T-helper 2 cell treated with Interferon-gamma antibody and Interleukin-4, amounts not matched to agents 5 μg/mL and 100 μg/mL, for 36 hours (primary cell): ENCODE measurements at places on chromosomes 16 and 17.

DNA sequence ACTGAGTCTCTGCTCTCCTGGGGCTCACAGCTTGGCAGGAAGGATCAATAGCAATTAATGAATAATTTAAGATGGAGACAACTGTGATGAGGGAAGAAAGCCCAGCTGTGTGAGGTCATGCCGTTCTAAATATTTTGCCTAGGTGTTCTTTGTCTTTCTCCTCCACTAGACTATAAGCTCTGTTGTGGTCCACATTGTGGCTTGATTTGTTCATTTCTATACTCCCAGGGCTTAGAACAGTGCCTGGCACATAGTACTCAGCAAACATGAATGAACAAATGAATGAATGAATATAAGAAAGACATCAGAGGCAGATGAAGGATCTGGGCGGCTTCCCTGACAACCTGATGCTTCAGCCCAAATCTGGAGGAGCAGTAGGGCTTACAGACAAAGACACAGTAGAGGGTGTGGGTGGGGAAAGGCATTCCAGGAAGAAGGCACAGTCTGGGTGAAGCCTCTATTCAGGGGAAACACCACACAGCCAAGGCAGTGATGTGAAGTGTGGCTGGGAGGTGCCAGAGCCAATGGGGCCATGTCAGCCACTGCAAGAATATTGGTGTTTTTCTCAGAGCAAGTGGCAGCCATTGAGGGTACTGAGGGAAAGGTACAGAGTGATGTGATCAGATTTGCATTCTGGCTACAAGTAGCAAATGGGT is 8.3 kb downstream of the CDH13 start:
- DNase-seq: no peak

DNA sequence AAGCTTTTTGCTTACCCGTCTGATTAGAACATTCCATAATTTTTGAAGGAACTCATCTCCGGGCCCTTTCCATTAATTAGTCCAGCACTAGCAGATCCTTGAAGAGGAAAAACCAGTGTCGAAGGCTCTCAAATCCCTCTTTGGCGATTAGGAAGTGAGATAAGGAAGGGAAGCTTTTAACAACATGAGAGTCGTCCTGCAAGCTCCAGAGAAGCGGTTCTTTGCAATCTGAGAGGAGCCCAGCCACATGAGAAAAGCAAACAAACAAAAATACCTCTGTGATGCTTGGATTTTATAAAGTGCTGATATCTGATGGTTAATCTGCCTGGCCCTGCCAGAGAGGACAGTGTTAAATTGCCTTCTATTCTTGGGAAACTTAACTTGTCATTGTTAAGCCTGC is 339.8 kb upstream of the SALL1 start:
- no peak for DNase-seq

GRCh38 chr16:75913958-75914357 is 187.7 kb upstream of the CPHXL start:
- DNase-seq: no peak

GRCh38 chr16:86240716-86241363 is 269.5 kb upstream of the FOXF1 start:
- DNase-seq: no peak

DNA sequence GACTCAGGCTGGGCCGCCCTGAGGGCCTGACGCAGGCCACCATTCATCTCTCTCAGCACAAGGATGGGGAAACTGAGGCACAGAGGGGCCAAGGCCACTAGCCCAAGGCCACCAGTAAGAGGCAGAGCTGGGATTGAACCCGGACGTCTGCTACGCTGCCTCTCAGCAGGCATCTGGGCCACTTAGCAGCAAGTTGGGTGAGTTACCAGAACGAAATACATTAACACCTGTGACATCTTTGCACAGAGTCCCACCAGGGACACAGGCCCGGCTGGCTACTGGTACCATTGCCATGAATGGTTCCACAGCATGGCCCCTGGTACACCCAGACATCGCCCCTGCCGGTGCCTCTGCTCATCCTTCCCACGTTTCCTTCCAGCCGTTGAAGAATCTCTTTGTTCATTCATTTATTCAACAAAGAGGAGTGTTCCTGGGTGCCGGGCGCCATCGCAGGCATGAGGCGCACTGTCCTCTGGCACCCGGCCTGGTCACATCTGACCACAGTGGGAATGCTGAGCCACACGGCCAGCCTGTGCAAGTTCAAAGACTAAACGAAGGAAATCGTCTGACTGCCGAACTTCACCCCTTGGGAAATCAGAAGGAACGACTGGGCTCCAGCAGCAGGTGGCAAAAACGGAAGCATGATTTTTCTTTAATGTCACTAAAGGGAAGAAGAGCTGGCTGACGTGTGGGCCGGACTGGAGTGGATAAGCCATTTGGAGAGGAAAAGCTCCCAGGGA is 7.4 kb upstream of the ZNF469 start:
- DNase-seq: no peak

DNA sequence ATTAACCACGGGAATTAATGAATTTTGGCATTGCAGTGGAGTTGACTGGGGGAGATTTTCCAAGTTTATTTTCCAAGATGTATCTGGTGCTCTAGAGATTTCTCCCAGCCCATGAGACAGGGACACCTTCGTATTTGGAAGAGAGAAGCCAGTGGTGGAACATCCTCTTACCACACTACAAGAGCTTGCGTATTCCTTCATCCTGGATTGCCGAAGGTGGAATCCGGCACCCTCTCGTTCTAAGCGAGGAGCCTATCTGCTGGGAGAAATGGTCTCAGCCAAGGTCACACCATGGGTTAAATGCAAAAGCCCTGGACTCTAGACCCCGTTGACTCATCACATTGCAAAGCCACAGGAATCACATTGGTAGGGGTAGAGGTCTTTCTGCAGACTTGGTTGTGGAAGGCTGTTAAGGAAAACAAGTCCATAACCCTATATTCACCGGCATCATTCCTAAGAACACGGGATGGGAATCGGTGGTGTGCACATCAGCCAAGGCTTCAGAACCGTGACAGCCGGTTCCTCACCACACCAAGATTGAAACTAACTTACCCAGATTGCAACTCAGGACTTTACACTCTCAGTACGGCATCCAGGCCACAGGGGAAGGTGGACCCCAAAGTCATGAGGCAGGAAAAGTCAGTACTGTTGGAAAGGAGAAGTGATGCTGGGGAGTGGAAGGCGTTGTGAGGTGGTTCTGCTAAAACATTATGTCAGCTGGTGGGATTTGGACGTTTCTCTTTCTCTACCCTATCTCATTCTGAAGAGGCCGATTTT is 259.8 kb downstream of the CPPED1 start:
- DNase-seq: no peak

- DNase-seq: no peak
Observed at GRCh38 chr17:77379832-77380231, 239.1 kb downstream of the SEC14L1 start.

GRCh38 chr16:68539711-68540239 is 684 bp downstream of the ZFP90 start:
- DNase-seq: no peak

DNA sequence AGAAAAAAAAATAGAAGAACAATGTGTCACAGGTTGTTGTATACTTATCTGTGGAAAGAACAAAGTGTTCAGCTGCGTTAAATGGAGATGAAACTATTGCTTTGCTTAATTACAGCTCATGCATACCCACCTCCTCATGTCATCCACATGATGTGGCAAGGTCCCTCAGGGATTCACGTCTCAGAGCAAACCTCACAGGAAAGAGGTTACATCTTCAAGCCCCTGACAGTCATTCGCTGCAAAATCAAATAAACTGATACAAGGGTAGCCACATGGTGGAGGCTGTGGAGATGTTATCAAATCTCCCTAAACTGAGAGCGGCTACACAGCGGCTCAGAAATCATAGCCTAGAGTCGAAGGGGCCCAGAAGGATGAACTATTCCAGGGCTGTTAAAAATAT is 21.1 kb downstream of the GINS3 start:
- DNase-seq: no peak

DNA sequence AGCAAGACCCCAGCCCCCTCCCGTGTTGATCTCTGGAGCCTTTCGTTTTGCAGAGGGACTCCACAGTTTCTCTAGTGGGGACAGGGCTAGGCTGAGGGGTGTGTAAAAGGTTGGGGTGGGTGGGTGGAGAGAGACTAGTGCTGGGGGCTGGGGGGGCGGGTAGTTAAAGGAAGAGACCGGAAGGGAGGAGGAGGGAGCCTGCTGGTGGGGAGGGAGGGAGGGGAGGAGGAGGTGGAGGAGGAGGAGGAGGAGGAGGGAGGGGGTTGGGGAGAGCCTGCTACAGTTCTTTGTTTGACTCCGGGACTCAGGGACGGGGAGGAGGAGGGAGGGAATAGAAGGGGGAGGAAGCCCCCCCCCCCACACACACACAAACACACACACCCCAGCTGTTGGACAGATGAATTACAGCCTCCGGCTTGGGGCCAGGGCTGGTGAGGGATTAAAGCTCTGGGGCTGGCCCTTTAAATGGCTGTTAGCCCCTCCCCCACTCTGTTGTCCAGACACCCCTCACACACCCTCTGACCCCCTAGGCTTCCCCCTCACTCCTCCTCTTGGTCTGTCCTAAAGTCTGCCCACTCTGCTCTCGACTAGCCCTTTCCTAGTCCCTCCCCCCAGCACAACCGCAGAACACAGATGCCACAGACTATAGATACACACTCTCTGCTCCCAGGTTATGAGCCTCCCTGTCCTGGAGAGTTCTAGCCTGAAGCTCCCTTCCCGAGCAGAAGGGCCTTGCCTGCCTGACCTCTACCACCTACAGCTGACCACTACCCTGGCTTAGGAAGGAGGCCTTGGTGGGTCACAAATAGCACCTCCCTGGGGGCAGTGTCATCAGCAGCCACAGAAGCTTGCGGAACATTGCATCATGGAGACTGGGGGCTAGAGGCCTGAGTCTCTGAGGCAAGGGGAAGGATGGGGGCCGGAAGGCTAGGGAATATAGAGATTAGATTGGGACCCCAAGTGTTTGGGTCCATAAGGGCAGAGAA is 4.4 kb downstream of the KDM6B start:
- no peak for DNase-seq

DNA sequence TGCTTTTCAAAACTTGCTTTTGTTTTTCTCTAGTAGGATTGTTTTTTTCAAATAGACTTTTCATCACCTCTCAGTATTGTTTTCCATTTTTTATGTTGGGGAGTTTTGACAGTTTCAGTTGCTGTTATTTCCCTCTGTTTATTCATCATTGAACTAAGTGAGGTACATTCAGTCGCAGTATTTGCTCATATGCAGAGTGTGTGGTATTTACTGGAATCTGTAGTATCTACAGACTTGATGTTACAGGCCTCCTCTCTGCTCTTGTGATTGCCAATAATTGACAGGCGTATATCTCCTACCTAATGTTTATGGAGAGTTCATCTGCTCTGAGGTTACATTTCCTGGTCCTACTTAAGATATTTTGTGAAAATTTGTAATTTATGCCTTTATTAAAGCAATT is 49.6 kb downstream of the COX10 start:
- peak; percentile 26 for DNase-seq

DNA sequence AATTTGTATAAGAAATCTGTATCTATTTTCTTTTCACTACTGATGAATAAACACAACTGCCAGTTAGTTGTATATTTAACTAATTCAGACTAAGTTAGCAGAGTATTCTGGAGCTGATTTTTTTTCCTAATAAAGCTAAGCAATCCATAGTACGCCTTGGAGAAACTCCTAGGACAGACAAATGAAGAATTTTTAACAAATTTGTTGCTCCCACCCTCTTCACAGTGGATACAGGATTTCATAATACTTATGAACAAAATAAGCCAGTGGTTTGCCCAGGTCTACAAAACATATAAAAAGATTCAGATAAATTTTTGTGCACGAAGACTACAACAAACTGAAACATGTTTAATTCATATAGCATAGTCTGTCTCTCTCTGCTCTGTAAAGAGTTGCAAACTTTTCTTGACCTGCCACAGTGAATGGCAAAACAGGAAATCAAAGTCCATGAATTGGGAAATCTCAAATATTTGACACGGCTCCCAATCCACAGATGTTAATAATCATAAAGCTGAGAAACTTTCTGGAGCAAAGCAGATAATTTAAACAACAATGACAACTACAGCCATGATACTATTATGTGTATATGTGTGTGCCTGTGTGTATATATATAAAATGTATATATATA is 594 bp upstream of the ABCA6 start:
- no peak for DNase-seq

GRCh38 chr17:313911-314613 is 38.5 kb downstream of the RPH3AL start:
- no peak for DNase-seq

DNA sequence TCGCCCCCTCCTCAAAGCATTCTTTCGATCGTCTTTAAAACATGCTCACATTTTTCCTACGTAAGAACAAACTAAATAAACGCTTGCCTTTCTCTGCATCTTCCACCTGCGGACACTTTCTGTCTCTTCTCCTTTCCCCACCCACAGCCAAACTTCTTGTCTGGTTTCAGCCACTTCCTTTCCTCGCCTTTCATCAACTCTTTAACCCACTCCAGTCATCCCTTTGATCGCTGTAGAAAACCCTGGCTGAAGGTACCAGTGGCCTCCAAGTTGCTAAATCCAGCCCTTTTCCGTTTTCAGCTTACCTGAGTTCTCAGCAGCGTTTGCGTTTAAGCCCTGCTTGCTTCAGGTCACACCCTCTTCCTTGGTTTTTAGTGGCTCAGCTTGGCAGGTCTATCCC is 483 bp downstream of the RPA1 start:
- DNase-seq: peak; percentile 18

DNA sequence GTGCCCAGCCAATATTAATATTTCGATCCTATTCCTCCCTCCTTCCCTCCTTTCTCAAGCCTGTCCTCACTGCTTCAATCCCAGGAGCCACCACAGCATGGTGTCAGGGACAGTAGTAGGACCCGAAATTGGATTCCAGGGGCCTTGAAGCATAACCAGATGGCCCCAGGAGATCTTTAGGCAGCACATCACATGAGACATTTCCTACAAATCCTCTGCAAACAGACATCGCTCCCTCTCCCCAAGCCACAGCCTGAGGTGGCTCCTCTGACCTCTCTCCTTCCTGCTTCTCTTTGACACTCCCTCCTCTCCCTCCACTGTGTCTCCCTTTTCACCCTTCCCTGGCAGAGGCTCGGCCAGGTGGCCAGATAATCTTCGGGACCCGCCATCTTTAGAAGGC is 76.6 kb downstream of the BMERB1 start:
- DNase-seq: no peak

DNA sequence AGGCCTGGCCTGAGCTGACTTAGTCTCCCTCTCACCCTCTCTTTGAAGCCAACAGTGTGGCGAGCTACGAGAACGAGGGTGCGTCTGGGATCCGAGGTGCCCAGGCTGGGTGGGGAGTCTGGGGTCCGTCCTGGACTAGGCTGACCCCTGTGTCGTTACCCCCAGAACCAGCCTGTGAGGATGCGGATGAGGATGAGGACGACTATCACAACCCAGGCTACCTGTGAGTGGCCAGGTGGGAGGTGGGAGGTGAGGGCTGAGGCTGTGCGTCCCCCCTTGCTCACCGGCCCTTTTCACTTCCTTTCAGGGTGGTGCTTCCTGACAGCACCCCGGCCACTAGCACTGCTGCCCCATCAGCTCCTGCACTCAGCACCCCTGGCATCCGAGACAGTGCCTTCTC is 1.6 kb downstream of the LAT start:
- no peak for DNase-seq

DNA sequence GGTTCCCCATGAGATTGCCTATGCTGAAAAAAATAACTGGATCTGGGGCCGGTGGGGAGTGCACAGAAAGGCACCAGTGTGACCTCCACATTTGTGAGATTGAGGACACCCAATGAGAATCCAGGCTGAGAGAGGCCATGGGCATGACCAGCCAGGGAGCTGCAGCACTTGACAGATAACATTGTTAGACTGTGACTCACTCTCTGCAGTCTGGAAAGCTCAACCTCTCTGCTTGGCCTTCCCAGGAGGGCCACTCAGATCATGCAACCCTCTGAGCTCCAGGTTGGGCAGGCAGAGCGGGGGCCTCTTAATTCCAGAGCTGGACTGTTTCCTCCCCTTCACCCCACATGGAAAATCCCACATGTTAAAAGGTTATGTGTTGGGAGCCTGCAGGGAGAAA is 30.1 kb downstream of the FZD2 start:
- DNase-seq: no peak
